ENCODE measurements at places on chromosomes 2 and 18. TPM values are rescaled to one million over a fixed set of nuclear protein-coding genes. Genes with fewer than 3 reads are reported as not detected.
A peak's percentile ranks its signal among the peaks of the same experiment; 100 is the strongest.

The GREB1 gene
- total RNA-seq: 0.69 TPM

The FER1L5 gene
- not detected for total RNA-seq

The PNO1 gene
- 21.8 TPM for total RNA-seq

The PARD6G gene
- total RNA-seq: 1.4 TPM

The KRTCAP3 gene
- total RNA-seq: 2.2 TPM

The EVX2 gene
- total RNA-seq: not detected

The LYG1 gene
- 0.21 TPM for total RNA-seq

The CENPA gene
- 33.7 TPM for total RNA-seq

The NAT8 gene
- not detected for total RNA-seq

The ERBB4 gene
- total RNA-seq: 0.03 TPM

The GBX2 gene
- total RNA-seq: not detected

The NMUR1 gene
- 0.08 TPM for total RNA-seq

DNA sequence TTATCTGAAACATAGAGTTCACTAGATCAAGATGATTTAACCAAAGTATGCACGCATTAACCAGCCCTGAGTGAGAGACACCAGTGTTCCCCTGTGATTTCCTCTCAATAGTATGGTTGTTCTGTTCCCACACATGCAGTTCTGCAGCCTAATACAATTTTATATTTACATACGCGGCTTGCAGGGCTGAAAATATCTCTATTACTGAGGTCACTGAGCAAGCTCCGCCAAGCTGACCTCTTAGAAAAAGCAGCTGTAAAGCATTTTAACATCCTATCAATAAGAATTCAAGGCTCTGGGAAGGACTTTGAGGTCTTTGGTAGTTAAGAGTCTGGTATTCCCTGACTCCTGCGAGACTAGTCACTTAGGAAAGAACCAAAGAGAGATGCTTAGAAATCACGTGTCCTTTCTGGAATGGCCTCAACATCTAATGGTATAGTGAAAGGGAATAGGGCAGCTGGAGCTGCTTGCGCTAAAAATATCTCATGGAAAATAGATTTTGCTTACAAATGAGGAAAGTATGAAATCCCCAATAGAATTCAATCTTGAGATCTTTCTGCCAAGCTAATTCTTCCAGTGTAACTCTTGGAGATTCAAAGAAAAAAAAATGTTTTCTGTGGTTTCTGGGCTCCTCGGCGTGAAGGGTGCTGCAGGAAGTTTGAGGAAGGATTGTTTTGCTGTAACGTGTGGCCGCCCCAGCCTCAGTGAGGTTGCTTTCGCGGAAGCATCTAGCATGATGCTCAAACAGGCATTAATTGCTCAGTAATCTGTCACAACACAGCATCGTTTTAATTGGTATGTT, 59.2 kb downstream of the DOCK10 start:
- DNase-seq: peak; percentile 61

- no peak for DNase-seq
Observed at GRCh38 chr2:132937629-132938028, 267.6 kb upstream of the LYPD1 start.

DNA sequence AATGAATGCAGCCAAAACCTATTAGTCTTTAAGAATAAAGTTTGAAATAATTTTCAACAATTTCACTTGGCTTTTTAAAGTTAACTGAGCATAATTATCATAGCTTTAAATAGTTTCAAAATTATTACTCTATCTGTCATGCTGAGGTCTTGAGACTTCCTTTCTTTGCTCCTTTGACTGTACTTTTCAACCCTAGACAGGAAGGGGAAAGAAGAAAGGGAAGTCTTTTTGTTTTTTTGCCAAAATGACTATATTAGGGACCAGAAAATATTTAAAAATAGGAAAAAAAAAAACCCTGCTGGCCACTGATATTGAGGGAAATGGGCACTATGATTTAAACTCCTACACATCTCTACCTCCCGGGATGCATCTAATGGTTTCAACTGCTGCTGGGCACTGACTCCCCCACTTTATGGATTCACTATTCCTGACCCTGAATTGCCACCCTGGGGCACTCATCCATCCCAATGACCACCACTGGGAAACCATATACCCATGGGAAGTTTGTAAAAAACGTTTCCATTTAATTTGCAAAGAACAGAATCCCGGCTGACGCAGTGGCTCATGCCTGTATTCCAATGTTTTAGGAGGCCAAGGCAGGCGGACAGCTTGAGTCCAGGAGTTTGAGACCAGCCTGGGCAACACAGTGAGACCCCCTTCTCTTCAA, 50.5 kb downstream of the GAREM1 start:
- no peak for DNase-seq

DNA sequence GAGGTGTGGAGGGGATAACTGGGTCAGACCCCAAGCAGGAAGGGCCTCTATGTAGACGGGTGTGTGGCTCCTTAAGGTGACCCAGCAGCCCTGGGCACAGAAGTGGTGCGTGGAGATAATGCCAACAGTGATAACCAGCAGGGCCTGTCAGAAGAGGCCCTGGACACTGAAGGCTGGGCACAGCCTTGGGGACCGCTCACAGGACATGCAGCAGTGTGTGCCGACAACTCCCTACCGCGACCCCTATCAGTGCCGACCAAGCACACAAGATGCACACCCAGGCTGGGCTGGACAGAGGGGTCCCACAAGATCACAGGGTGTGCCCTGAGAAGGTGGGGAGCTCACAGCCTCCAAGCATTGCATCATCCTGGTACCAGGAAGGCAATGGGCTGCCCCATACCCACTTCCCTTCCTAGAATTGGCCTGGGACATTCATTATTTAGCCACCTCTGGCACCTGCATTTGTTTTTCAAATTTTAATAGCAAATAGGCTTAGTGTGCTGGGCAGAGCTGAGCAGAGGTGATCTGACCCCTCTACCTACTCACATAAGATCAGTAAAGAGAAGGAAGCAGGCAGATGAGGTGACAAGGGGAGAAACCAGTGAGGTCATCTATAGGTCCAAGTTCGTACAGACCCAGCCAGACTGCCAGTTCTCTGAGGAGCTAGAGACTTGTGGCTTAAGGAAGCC, 55.2 kb downstream of the BCL11A start:
- DNase-seq: no peak

DNA sequence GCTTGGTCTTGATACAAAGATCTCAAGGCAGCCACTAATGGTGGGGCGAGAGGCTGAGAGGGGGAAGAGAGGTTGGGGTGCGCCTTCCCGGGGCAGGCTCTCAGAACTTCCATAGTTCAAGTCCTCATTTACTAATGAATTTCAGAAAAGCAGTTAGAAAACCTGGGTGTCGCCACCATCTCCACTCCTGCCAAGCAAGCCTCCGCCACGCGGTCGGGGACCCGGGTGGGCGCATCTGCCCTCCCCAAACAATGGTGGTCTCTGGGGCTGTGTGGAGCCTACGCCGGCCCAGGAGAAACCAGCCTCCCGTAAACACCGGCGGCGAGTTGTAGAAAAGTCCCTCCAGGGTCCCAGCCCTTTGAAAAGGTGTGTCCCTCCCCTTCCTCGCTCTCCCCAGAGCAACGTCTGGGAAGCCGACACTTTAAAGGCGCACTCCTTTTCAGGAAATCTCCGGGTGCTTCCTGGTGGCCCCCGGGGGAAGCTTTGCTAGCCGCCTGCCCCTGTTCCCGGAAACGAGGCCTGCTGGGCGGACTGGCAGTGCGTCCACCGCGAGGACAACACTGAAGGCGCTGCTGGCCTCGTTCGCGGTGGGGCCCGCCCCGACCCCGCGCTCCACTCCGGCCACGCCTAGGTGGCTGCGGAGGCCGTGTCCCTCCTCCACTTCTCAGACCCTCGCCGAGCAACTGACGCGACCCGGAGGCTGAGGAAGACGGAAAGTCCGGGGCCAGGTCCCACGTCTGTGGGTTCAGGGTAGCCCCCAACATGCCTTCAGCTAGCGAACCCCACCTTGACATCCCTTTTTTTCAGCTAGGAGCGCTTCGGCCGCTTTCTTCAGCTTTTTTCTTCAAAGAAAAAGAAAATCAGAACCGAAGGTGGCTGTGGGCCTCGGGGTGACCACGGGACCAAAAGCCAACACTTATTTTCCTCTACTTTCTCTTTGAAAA, 16.8 kb downstream of the EVX2 start:
- no peak for DNase-seq

DNA sequence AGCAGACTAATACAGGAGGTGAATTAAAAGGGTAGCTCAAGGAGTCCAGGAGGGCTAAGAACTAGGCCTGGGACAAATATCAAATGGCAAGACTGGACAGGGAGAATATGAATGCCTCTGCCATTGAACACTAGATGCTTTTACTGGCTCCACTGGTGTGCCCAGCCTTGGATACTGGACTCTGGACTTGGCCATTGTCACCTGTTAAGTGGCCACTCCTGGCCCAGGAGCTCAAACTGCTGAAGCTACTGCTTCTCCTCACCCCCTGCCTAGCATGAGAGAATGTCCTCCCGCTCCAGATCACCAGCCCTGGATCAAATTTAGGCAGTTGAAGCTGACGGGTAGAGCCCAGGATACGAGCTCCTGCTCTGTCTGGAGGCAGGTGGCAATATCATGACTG, 170.8 kb downstream of the DDX1 start:
- no peak for DNase-seq

DNA sequence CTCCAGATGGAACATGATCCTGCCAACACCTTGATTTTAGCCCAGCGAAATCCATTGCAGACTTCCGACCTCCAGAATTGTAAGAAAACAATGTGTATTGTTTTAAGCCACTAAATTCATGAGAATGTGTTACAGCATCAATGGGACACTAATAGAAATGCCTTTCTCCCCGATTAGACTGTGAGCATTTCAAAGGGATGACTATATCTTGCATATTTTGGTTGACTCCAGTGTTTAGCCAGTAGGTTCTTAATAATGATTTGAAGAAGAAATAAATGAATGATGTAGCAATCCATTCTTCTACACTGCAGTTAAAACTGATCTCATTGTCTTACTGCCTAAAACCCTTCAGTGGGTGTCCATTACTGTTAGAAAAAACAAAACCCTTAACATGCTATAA, 67.4 kb upstream of the ACVR1C start:
- no peak for DNase-seq

DNA sequence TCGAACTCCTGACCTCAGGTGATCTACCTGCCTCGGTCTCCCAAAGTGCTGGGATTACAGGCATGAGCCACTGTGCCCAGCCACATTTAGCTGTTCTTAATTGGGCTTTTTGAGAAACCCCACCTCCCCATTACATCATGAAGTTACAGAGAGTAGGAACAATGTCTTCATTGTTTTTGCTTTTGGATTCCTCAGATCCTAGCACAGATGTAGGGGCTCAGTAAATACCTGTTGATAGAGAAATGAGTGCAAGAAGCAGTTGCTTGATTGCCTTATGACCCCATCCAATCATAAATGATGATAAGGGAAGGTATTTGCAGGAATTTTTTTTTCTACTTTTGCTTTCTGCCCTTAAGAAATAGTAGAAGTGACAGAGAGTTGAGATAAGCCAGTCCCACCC, 25.4 kb downstream of the GREB1L start:
- no peak for DNase-seq

DNA sequence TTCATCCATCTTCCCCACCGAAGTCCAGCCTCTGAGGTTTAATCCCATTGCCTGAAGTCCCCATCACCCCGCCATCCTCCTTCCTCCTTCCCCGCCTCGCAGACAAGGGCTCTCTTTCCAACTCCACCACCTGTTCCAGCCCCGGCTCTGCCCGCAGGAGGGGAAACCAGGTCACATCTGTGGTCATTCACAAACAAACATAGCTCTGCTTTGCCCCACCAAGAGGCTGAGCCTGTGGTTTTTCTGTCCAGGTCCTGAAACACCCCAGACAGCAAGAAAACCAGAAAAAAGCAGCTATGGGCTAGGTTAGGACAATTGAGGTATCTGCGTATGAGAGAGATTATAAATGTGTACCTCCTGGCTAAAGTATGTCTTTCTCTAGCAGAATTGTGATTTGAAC, 144.7 kb downstream of the GLI2 start:
- DNase-seq: no peak

- DNase-seq: no peak
Observed at GRCh38 chr2:147008481-147008880, 836.3 kb upstream of the ACVR2A start.

DNA sequence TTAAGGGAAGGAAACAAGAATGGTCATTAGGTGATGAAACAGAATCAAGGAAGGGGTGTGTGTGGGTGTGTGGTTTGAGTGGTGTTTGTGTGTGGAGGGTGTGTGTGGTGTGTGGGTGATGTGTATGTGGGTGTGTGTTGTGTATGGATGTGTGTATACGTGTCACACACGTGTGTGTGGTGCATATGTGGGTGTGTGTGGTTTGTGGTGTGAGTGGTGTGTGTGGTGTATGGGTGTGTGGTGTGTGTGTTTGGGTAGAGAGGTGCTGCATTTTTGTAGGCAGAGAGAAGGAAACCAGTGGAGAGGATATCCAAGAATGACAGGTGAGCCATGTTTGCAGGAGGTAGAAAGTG, 1.1 kb upstream of the CEP192 start:
- peak; percentile 30 for DNase-seq

GRCh38 chr18:50307400-50307737, 19.9 kb upstream of the CXXC1 start:
- no peak for DNase-seq

DNA sequence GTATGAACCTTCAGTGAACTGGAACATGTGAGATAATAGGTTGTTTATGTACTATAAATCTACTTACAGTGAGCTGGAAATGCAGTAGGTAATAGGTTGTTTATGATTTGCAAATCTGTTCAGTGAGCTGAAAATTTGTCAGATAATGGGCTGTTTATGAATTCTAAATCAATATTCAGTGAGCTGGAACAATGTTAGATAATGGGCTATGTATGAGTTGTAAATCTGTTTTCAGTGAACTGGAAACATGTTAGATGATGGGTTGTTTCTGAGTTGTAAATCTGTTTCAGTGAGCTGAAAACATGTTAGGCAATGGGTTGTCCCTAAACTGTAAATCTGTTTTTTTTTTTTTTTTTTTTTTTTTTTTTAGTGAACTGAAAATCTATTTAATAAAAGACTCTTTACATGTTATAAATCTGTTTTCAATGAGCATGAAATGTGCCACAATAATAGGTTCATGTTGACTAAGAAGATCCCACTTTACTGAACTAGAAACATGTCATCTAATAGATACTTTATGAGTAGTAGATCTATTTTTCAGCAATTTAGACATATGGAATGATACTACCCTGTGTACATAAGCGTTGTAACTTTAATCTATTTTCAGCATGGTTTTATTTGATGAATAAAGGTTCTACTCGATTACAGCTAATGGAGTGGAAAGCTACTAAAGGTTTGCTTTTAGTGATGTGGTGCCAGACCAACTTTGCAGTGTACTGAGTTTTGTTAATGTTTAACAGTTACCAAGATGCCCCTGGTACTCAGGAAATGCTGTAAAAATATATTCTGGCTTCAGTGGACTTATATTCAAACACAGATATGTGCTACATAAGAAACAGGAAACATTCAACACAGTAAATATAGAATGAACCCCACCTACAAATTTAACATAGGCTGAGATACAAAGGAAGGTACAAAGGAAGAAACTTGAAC, 1471.8 kb downstream of the LRP1B start:
- DNase-seq: no peak

- DNase-seq: no peak
Observed at GRCh38 chr2:177888581-177888980, 184.0 kb downstream of the PDE11A start.

GRCh38 chr2:28419443-28420270, 27.0 kb downstream of the FOSL2 start:
- DNase-seq: no peak

Data from GM12878 (cell line).